ENCODE measurements at places on chromosomes 1 and 21.

GRCh38 chr1:170685166-170685565 lies 21.2 kb downstream of the PRRX1 start:
- peaks cover 4% of the 10 kb centered on the region for H3K4me1 ChIP-seq
- no peak for DNase-seq
- H3K27ac ChIP-seq, result no peak overlapping the region
- no peak overlapping the region for H3K4me3 ChIP-seq
- H3K27me3 ChIP-seq, result peaks cover 4% of the 10 kb centered on the region

GRCh38 chr1:166511761-166512160 lies 327.5 kb upstream of the POGK start:
- peaks cover 5% of the 10 kb centered on the region for H3K4me1 ChIP-seq
- H3K27ac ChIP-seq, result no peak overlapping the region
- H3K4me3 ChIP-seq, result no peak overlapping the region
- DNase-seq, result no peak
- peaks cover 1% of the 10 kb centered on the region for H3K36me3 ChIP-seq

DNA sequence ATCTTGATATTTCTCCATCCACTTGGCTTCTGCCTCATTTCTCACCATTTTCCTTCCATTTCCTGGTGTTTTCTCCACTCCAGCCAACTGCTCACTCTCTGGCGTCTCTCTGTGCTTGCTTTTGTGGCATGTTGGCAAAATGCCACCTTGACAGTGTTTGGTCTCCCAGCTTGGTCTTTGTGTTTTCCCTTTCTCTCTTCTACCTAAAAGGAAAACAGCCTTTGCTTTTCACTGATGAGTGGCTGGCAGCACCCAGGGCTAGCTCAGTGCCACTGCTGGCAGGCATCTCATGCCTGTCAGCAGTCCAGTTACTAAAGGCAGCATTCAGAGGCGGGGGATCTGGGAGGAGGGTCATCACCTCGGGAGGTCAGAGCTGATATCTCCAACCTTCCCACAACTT lies 55.3 kb upstream of the DSCAM start:
- peaks cover 4% of the 10 kb centered on the region for H3K27me3 ChIP-seq
- no peak for DNase-seq

- DNase-seq, result no peak
- H3K4me3 ChIP-seq, result peak within 1 kb of the TSS; percentile 67
- no peak within 1 kb of the TSS for H3K27ac ChIP-seq
- H3K27me3 ChIP-seq, result peaks cover 7% of the 10 kb centered on the region
These were observed at the start of gene ESRRG for GRCh38 chr1:216723274-216723780. ESRRG (minus strand) TSS chr1:216723429; CDS start chr1:216723299, 130 bp downstream.

DNA sequence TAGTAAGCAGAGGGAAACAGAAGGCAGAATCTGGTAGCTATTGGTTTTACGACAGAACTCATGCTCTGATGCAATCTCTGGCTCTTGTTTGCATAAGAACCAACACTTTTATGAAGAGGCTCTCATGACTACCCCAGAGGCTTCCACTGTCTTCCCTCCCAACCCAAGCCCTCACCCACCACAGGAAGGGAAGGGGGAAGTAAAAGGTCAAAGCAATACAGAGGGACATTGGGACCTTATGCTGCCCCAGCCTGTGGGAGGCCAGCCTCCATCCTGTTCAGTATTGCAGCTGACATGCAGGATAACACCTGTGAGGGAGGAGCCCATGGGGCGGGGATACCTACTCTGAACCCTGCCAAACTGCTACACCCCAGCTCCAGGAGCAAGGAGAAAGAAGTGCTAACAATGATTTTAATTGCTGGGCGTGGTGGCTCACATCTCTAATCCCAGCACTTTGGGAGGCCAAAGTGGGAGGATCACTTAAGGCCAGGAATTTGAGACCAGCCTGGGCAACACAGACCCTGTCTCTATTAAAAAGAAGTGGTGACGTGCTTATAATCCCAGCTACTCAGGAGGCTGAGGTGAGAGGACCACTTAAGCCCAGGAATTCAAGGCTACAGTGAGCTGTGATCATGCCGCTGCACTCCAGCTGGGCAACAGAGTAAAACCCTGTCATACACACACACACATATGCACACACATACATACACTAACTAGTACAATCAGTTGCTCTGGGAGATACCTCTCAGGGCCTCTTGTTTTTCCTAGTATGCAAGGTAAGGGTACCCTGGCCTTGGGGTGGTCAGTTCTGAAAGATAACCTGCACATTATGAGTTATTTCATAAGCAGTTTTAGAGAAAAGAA lies 9.5 kb downstream of the MR1 start:
- DNase-seq, result no peak
- no peak overlapping the region for H3K4me3 ChIP-seq
- no peaks in the 10 kb centered on the region for H3K27me3 ChIP-seq
- H3K4me1 ChIP-seq, result peaks cover 23% of the 10 kb centered on the region
- H3K27ac ChIP-seq, result peak overlapping the region; percentile 28
- peaks cover 15% of the 10 kb centered on the region for H3K36me3 ChIP-seq

DNA sequence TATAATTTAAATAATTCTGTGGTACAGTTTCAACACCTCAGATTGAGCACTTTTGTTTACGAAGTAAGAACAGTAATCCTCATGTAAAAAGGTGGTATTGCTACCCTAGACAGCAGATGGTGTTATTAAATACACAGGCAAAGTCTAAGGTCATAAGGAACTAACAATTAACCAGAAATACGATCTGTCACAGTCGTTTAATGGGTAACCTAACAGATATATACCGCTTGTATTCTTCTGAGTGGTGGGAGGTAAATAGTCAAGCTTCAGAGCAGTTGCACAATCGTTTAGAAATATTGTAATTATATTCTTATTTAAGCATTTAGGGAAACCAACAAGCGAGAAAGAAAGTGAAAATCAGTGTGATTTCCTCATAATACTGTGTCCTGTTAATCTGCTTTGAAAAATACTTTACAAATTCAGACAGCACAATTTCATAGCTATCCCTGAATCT lies 9.8 kb upstream of the IRF2BP2 start:
- peaks cover 11% of the 10 kb centered on the region for H3K4me1 ChIP-seq
- no peak overlapping the region for H3K27ac ChIP-seq
- H3K4me3 ChIP-seq, result no peak overlapping the region
- no peaks in the 10 kb centered on the region for H3K27me3 ChIP-seq
- DNase-seq, result no peak

DNA sequence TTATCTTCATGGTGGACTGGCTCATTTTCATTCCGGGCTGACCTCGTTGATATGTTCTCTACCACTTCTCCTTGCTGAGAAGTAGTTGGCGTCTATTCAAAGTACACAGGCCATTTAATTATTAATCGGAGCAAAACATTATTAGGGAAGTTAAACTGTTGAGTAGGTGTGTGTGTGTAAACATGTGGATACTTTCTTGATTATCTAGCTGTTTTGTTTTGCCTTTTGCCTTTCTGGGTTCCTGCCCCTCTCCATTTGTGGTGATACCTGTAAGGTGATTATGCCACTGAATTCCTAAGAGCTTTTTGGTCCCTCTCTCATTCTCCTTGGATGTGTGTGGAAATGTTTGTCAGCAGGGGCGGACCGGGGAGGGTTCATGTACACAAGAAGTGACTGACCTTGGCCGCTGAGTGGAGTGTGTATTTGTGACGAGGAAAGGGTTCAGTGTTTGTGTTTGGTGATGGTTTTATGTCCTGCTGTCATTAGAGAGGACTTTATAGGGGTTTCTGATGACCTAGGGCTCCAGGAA lies 56.6 kb upstream of the PPP2R5A start:
- H3K4me3 ChIP-seq, result no peak overlapping the region
- no peak for DNase-seq
- H3K27ac ChIP-seq, result no peak overlapping the region
